Glomerular endothelial cell (primary cell): ENCODE measurements at places on chromosomes 5 and 9. TPM values are rescaled to one million over a fixed set of nuclear protein-coding genes. Genes with fewer than 3 reads are reported as not detected.

- no peak for DNase-seq
These were observed 106.4 kb downstream of the PSD2 start for GRCh38 chr5:139901986-139902385.

DNA sequence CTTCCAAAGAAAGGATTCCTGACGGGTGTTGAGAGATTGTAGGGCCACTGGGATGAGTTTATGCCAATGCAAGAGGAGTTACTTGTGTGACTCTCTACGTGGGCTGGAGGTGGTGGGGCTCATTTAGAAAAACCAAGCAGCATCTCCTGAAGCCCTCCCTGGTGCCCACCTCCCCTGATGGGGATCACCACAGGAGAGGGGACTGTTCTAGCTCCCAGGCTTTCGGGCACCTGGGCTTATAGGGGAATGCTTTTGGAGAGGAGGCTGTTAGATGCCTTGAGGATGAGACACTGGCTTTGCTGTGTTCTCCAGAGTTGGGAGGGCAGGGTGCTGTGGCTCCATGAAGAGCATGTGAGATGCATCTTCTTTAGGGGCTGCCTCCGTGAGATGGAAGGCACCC, 65.0 kb downstream of the IRX1 start:
- no peak for DNase-seq

DNA sequence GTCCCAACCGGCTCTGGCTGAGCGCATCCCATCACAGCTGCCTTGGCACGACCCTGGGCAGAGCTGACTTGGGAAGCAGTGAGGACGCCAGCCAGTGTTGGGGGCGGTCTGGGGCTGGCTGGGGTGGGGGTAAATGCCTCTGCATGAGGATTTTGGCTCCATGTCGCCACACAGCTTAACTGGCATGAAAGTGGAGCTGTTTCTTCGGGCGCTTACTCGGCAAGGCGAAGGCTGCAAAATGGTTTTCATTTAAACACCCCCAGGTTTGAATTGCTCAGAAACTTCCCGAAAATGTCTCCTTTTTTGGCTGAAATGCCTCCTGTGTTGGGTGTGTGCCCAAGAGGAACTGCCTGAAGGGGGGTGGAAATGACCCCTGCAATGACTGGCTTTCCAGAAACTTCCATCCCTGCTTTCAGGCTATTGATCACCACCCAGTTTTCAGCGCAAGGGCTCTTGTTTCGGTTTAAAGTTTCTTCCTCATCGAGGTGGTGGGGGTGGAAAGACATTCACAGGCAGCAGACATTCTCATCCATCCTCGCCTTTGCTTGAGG, 38.3 kb downstream of the PTGES start:
- no peak for DNase-seq

DNA sequence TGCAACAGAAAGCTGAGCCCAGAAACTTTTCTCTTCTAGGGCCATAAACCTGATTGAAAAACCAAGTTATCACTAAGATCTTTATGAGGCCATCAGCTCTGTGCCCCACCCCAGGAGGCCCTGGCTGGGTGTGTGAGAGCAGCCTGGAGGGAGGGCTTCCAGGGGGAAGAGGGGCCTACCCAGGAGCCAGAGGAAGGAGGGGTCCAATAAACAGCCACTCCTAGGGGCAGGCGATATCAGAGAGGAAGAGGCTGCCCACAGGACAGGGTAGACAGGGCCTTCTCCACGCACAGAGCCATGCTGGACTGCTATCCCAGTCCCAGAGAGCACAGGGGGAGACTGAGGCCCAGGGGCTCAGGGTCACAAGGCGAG, 4.5 kb upstream of the CDX1 start:
- no peak for DNase-seq

DNA sequence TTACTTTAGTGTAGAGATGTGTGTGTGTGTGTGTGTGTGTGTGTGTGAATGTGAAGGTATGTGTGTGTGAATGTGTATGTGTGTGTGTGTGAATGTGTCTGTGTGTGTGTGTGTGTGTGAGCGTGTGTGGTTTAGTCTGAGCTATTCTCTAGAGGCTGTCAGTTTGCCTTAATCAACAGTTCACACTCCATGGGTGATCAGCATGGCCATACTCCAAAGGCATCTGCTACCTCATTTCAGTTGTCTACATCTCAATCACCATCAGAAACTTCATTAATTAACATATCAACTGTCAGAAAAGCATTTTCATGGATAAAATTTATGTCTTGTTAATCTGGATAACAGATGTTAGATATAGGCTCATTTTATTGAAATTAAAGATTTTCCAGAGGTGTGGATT, 103.1 kb upstream of the PTPN3 start:
- DNase-seq, result no peak

- no peak for DNase-seq
These were observed 55.2 kb upstream of the GAS1 start for GRCh38 chr9:87002517-87002916.

- DNase-seq, result no peak
These were observed 208.1 kb upstream of the PIK3R1 start for GRCh38 chr5:68007451-68007850.

DIRAS2 gene
- 0.18 and 3.8 TPM in 2 replicates for total RNA-seq

AK8 gene
- 0.24 and 1.5 TPM in 2 replicates for total RNA-seq
